H4 (cell line): ENCODE measurements at places on chromosomes 5 and 9. TPM values are rescaled to one million over a fixed set of nuclear protein-coding genes. Genes with fewer than 3 reads are reported as not detected.

Gene PCDHGB3
- total RNA-seq = 0.87 and 1.2 TPM in 2 replicates

Gene IL17B
- total RNA-seq = 0.31 TPM in 1 of 2 replicates, not detected in the other

Gene PHF19
- total RNA-seq = 52.7 and 66.6 TPM in 2 replicates

Gene RPS14
- 2,476 and 2,863 TPM in 2 replicates for total RNA-seq

Gene CA9
- total RNA-seq = 1.3 and 2.1 TPM in 2 replicates

Gene FOXD4L4
- total RNA-seq = not detected in 2 replicates

Gene MYMK
- not detected in 2 replicates for total RNA-seq

Gene CNTLN
- total RNA-seq = 2.8 and 5.6 TPM in 2 replicates

Gene LHX2
- 2.2 and 8.5 TPM in 2 replicates for total RNA-seq

Gene TAF11L11
- total RNA-seq = not detected in 2 replicates

Gene IL33
- total RNA-seq = not detected in 2 replicates

Gene LMX1B
- 0.15 and 0.64 TPM in 2 replicates for total RNA-seq

Gene ZFAND5
- total RNA-seq = 170 and 179 TPM in 2 replicates

Gene PRSS3
- not detected in 2 replicates for total RNA-seq

Gene NEUROG1
- not detected in 2 replicates for total RNA-seq

Gene NMUR2
- total RNA-seq = not detected in 2 replicates

Gene LPAR1
- total RNA-seq = 6.8 and 11.5 TPM in 2 replicates
